ENCODE measurements at places on chromosomes 2 and 18.

DNA sequence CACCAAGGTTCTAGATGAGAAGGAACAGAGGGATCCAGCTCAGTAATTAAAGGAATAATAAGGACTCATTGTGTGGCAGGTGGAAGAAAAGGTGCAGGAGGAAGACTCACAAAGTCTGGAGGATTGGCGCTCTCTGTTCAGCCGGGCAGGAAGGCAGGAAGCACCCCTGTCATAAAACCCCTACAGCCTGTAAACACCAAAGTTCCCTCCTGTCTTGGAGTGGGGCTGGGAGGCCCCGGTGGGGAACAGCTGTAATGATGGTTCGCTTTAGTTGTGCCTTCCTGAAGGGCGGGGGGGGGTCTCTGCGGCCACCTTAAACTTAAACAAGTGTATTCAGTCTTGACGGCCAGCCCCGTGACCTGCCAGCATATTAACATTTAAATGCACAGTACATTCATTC, 84.3 kb downstream of the GBX2 start:
- no peak for DNase-seq

DNA sequence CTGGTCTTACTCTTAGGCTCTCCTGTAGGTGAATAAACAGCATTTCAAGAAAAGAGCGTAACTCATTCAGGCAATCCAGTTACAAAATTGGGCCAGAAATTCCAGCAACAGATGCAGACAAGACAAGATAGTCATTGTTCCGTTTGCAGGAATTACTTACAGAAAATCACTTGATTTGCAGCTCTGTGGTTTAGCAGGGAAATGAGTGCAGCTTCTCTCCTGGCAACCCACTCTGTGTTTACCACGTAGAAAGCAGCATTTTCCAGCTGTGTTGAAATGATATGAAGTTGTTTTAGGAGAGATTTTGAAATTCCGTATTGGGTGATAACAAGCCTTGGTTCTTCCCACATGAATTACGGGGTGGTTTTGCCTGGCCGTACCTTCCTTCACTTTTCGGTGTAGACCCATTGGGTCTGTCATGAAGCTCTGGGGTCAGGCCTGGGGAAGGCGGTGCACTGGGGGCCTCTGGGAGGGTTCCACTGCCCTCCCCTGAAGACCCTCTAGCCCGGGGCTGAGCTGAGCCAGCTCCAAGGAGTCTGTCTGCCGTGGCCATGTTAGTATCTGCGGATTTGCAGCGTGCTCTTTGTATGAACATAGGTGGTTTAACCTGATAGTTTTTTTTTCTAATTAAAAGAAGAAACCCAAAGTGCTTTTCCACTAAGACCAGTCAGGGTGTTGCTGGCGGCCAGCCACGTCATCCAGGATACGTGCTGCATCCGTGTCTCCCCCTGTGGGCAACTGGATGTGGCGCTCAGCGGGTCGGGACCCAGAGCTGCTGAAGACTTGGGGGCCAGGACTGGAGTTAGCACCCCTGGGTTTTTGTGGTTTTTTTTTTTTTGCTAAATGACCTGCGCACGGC, 58.9 kb upstream of the KCNG2 start:
- DNase-seq: no peak

DNA sequence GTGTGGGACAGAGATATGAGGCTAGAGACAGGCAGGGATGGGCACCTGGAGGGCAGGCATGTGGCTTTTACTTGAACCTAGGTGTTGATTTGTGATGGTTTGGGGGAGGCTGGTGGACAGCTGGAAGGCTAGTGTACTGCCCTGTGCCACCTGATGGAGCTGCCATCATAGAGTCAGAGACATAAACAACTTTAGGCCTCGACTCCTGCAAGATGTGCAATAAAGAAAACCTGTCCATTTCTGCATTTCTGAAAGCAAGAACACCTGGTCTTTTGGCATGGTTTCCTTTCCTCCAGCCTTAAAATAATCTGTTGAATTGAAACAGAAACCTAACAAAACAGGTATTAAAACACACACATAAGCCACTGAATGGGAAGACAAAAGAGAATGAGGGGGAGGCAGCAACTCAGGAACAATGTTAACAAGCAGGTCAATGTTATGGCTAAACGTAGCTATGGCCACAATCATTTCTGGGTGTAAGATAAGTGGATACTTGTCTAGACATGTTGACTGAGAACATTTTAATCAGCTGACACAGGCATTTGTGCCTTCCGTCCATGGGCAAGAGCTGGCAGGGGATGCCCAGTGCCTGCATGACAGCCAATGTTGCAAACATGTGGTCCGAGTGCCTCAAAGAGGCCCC, 87.8 kb downstream of the KCTD1 start:
- DNase-seq: no peak

GRCh38 chr2:158546412-158547144, 89.8 kb downstream of the PKP4 start:
- no peak for DNase-seq

DNA sequence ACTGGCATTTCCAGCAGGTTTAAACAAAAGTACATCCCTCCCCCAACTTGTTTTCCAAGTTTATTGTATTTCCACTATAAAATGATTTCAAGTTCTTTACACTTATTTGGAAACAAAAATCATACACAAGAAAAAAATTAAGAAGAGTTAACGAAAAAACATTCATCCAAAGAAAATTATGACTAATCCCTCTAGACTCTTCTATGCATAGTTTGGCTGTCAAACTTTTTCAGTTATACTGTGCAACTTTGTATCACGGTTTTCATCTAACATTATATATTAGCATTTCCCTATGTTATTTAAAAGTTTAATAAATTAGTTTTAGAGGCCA, 627 bp downstream of the WDCP start:
- DNase-seq: no peak

All from hypothalamus (tissue), 51 donors.